Heart right ventricle (tissue), 16 donors: ENCODE measurements at places on chromosomes 7 and 10. TPM values are rescaled to one million over a fixed set of nuclear protein-coding genes. Genes with fewer than 3 reads are reported as not detected.

Gene ZNF853
- polyA plus RNA-seq = 3.5 TPM

Gene EPO
- polyA plus RNA-seq = not detected

DNA sequence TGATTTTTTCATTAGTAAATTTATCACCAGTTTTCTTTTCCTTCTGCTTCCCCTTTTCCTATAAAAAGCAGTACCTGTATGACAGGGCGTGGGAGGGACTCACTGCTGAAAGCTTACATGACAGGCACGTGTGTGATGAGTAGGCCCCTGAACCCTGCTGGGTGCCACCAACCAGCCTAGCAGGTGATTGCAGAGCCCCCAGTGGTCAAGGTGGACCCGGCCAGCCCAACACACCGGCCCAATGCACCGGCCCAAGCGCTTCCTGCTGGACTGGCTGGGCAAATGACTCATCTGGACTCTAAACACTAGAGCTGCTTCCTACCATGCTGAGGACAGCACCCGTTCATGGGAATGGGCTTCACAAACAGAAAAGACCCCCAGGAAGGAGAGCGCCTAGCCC is 89.8 kb upstream of the TMEM72 start:
- DNase-seq = no peak

Gene MORN4
- polyA plus RNA-seq = 17.6 TPM

Gene OR2AE1
- polyA plus RNA-seq = not detected

DNA sequence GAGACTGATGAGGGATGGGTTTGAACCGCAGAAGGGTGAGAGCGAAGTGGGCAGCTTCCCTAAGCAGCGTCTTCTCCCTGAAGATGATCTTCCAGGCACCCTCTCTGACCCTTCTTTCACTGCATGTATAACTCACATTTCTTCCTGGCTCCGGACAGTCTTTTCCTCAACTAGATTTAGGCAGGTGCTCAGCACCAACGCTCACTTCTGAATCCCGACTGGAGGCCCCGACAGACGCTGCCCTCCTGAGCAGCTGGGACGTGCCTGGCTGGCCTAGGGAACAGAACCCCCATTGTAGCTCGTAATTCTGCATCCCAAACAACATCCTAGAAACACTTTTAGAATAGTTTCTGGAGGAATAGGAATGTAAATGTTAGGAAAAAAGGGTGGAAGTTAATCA is 206.6 kb downstream of the DIP2C start:
- no peak for DNase-seq

Gene ZNF727
- 0.29 TPM for polyA plus RNA-seq

Gene ITPRID1
- not detected for polyA plus RNA-seq

DNA sequence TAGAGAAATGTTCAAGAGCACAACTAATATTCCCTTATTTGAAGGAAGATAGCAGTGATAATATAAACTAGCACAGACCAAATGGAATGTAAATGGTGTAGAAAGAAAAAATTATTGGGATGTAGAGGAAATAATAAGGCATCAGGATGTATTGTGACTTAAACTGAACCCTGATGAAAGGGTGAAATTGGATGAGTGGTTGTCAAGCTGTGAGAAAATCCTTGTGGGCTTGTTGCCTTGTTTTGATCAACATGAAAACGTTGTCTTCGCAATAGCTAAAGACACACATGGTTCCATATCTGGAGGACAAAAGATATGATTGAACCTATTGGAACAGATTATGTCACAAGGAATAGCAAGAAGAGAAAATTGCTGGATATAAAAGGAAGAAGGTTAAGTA is 40.3 kb upstream of the CNTNAP2 start:
- no peak for DNase-seq

DNA sequence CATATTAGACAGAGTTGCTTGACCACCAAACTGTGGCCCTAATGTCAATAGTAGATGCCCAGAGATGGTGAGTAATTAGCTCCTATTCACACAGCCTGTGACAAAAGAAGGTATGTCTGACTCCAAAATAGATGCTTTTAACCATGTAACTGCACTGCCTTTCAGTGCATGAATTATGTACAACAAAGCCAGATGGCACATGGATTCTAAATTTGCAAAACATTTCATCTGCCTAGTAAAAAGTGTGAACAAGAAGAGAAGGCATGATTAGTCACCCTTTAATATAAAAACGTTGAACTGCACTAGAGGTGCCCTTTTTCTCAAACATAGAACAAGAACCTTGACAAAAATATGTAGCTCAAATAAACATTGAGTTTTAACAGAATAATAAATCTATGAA is 35.5 kb upstream of the PTPRZ1 start:
- no peak for DNase-seq

- no peak for DNase-seq
Measured at GRCh38 chr10:16904639-16905061, 87.4 kb upstream of the RSU1 start.
